ENCODE measurements at places on chromosomes 4 and X. TPM values are rescaled to one million over a fixed set of nuclear protein-coding genes. Genes with fewer than 3 reads are reported as not detected.

Gene TCEAL5
- total RNA-seq, result 0.66 TPM

Gene ASB11
- 45.0 TPM for total RNA-seq

Gene PRICKLE3
- total RNA-seq, result 12.1 TPM

Gene ZCCHC4
- 10.9 TPM for total RNA-seq

Gene TIMM17B
- 60.9 TPM for total RNA-seq

Gene PWWP3B
- total RNA-seq, result 10.0 TPM

Gene FGB
- total RNA-seq, result not detected

Gene ASB12
- total RNA-seq, result 1.4 TPM

Gene SMARCA1
- total RNA-seq, result 39.7 TPM

Gene XK
- total RNA-seq, result 9.2 TPM

Gene TLR2
- 3.1 TPM for total RNA-seq

Gene MBTPS2
- 12.2 TPM for total RNA-seq

Gene RAI2
- 41.0 TPM for total RNA-seq

Gene CCDC110
- total RNA-seq, result 2.3 TPM

Gene GPC3
- total RNA-seq, result 6.7 TPM

Gene DMD
- 125 TPM for total RNA-seq

Gene PDGFRA
- total RNA-seq, result 71.8 TPM

Gene STEEP1
- total RNA-seq, result 13.6 TPM

Gene UGT2A3
- not detected for total RNA-seq

Gene FGFBP1
- not detected for total RNA-seq

Gene PAGE4
- not detected for total RNA-seq

Gene ETDA
- not detected for total RNA-seq

Gene TBC1D9
- 13.6 TPM for total RNA-seq

Gene TMEM31
- total RNA-seq, result not detected

Gene SHISA3
- total RNA-seq, result 3.5 TPM

Gene SLIT2
- 13.8 TPM for total RNA-seq

Gene ARSH
- not detected for total RNA-seq

Measured in right cardiac atrium (tissue), 5 donors.